ENCODE measurements at places on chromosomes 7 and 10. TPM values are rescaled to one million over a fixed set of nuclear protein-coding genes. Genes with fewer than 3 reads are reported as not detected.

TDRD1 gene
- total RNA-seq: 0.06 TPM

- DNase-seq: no peak
These were observed 498.9 kb downstream of the RPS24 start for GRCh38 chr10:78532480-78533042.

HMX2 gene
- total RNA-seq: 1.3 TPM

- DNase-seq: no peak
These were observed 99.4 kb downstream of the ZMIZ1 start for GRCh38 chr10:79168210-79168609.

DNA sequence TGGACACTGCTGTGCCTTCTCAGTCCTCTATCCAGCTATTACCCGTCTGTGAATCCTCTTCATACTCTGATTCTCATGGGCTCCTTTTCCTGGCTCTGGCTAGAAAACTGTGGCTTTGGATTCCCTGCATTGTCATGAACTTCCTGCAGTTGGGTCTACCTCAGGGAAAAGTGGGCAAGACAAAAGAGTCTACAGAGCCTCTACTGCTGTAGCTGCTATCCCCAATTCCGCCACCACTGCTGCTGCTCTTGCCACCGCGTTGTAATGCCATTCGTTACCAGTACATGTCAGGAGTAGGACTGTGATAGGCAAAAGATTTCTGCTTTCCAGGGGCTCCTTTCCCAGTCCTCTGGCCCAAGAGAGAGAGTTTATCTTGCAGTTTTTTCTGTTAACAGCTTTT lies 23.9 kb upstream of the PPP1R17 start:
- DNase-seq: peak; percentile 18

- no peak for DNase-seq
These were observed 3.0 kb upstream of the SH2B2 start for GRCh38 chr7:102283477-102284189.

GNAI1 gene
- total RNA-seq: 25.7 TPM

MBL2 gene
- not detected for total RNA-seq

GRCh38 chr10:93106631-93107072 lies 33.0 kb downstream of the CYP26A1 start:
- no peak for DNase-seq

DNA sequence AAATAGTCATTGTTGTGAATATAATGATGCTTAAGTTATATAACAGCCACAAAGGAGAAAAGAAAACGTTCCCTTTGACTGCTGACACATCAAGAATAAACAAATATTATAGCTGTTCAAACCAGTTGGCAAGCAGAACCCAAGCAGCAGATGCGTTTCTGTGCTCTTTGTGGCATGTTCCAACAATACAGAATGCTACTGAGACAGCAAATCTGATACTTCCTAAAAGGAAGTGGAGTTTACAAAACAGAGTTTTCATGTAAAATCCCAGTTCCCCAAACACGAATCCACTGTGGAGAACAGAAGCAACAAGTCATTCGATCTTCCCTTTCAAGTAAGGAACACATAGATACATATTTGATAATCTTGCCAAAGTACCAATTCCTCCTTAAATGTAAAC lies 170.9 kb upstream of the ASAH2 start:
- DNase-seq: no peak

GRCh38 chr10:31962826-31963588 lies 34.4 kb upstream of the ARHGAP12 start:
- DNase-seq: no peak

HYAL4 gene
- 2.1 TPM for total RNA-seq

DNA sequence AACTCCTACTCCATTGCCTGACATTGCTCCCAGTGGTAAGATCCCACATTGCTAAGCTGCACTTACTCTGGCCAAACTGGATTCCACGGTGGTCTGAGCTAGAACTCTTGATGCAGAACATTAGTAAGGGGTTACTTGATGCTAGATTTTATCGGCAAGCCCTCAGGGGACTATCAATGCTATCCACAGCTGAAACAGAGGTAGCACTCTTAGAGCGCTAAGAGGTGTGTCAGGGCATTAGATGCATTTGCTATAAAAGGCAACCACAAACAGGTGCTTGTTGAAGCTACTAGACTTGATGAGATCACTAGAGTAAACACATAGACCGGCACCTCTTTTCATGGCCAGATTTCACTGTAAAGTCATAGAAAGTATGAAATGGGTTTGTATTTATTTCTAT lies 116.3 kb downstream of the MDFIC start:
- DNase-seq: no peak

GRCh38 chr7:69104023-69104422 lies 494.3 kb upstream of the AUTS2 start:
- no peak for DNase-seq

- DNase-seq: no peak
These were observed 31.4 kb downstream of the ARMC3 start for GRCh38 chr10:22959292-22959691.

DNA sequence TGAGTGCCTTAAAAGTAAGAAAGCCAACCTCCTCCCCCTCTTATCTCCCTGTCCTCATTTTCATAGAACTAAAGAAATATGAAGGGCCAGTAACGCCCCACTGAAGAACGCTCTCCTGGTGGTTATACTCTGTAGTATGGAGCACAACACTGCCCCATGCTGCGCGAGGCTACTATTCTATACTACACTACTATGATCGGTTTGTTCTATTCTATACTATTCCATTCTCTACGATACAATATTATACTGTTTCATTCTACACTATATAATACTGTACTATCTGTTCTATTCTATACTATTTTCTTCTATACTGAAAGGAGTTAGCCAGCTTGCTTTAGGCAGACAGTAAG lies 34.8 kb downstream of the DIP2C start:
- no peak for DNase-seq

MET gene
- total RNA-seq: 209 TPM

- DNase-seq: no peak
These were observed 34.7 kb downstream of the WAPL start for GRCh38 chr10:86486856-86487255.

DNA sequence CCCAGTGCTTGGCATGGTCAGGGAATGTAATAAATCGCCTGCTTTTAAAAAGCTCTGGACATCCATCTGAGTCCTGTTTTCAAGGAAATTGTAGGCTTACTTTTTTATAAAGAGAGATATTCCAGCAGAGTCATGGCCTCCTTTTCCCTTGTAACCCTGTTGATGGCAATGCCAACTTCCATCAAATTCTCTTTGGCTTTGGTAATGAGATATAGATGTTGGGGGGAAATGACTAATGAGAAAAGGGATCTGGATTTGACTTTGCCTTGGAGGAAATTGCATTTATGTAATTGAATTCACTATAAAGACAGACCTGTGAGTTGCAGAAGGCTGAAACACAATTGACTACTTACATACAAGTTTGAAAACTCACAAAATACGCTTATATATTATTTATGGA lies 347.5 kb downstream of the GPR158 start:
- no peak for DNase-seq

GRCh38 chr7:48643431-48644013 lies 280.8 kb upstream of the CDC14C start:
- no peak for DNase-seq

DNA sequence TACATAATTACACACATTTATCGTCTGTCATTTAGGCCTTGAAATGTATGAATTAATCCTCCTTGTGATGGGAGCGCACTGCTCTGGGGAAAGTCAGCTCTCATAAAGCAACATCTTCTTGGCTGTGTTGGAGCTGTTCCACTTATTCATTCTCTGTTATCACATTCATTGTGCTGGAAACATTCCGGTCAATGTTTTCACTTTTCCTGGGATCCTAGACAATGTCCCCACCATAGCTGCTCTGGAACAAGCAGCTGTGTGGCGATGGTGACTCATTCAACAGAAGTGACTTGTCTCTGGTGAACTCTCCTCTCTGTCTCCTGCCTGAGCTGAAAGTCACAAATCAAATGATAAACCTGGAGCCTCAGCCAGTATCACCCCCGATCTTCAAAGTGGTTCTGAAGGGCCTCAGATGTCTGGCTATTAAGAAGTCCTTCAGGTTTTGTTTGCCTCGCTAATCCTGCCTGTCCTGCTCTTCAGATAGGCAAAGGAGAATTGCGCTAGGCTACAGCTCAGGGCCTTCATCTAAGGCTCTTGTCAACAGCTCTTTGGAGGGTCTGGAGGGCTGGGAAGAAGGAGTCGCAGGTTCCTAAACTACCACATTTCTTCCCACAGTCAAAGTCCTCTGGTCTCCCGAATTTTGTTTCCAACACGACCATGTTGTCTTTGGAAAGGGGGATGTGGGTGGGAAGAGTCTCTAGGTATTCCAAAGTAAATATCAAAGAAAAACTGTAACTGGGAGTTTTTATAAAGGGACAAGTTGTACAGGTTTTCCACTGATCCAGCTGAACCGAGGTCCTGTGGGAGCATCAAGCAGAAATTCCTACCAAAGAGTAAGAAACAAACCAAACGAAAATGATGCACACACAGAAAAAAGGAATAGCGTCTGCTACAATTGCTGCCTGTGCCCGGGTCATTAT lies 29.3 kb downstream of the KLF6 start:
- DNase-seq: peak; percentile 56

DNA sequence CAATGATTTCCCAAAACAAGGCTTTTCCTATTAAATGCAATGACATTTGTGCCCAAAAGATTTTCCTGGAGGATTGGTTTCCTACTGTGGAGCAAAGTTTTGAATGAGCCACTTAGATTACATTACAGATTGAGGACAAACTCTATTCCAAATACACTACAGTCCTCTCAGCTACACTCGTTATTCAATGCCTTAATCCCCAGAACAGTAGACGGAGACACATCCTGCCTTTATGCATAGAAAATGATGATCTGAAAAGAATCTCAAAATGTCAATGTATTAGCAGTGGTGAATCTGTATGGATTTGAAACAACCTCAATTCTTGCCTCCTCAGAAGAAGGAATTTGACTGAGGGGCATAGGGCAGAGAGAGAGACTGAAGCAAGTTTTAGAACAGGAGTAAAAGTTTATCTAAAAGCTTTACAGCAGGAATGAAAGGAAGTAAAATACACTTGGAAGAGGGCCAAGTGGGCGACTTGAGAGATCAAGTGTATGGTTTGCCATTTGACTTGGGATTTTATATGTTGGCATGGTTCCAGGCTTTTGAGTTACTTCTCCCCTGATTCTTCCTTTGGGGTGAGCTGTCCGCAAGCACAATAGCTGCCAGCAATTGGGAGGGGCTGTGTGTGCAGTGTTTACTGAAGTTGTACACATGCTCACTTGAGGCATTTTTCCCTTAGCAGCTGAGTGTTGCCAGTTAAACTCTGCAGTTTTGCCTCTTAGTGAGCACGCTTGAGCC lies 891.9 kb upstream of the MBL2 start:
- no peak for DNase-seq
